ENCODE measurements at places on chromosomes 5 and 9.

DNA sequence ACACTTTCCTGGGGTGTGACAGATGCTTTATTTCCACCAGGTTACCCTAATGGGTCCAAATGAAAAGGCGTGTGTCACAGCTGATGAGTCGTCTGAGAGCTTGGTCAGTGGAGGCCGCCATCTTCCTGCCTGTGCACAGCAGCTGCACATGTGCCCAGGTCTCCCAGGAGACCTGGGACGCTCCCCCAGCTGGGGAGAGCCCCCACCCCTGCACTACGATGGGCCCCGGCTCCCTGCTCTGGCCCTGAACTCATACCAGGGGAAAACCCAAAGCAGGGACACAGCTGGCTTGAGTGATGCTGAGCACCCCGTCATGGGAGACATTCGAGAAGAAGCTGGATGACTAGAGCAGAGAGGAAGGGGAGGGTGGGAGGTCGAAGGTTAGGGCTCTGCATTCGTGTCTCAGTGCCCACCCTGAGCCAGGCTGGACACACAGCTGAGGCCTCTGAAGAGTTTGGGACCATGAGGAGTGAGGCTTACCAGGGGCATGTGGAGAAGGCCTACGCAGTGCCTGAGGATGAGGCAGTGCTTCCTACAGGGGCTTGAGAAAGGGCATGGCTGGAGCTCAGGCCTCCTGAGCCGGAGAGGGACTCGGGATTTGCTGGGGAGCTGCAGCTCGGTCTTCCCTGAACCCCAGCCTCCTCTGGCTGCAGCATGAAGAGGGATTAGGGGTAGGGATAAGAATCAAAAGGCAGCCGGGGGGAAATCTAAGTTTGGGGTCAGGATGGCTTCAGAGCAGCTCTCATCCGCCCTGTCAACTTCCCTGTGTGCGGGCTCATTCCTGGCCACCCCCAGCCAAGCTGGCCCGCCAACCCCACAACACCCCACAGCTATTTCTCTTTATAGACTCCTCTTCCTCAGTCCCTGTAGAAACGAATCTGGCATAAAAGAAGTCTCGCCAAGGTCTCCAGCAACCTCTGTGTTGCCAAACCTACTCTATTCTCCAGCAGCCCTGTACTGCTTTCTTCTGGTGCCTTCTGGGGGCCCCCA lies 42.2 kb upstream of the RNU6ATAC start:
- DNase-seq, result no peak

DNA sequence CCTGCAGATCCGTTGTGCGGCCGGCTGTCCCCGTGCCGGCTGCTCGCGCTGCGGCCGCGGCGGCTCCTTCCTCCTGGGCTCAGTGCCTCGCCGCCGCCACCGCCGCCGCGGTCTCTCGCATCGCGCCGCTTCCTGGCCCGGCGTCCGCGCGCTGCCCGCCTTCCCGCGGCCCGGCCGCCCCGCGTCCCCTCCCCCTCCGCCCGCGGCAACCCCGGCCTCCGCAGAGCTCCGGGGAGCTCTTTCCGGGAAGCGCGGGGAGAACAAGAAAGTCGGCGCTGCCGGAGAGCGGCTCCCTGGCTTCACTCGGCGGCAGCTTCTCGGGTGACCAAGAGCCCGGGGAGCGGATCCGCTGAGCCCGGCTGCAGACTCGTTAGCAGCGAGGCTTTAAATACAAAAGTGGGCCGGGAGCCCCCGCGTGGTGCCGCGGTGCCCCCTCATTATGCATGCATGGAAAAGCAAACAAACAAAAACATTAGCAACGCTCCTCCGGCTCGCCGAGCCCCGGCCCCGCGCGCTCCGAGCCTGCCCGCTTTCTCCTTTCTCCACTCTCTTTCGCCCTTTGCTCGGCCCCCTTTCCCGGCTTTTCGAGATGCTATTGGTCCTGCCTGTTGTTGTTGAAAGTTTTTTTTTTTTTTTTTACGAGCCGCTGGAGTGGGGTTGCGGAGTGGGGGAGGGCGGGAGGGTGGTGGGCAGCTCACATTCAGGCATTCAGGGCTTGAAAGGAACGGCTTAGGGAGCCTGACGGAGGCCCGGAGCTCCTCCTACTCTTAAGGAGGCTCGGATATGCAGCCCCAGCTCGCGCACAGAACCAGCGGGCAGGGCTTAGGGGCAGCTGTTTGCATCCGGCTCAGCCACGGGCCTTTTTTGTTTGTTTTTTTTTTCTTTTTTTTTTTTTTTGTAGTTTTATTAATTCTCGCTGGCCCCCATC lies at the start of gene GAS1:
TSS of gene GAS1 (minus strand) at position 361 of the 928 bp plus-strand sequence. CDS start 727 bp downstream, outside the sequence.
- DNase-seq, result peak; percentile 43

GRCh38 chr5:124337996-124338395 lies 408.4 kb downstream of the ZNF608 start:
- no peak for DNase-seq

- DNase-seq, result no peak
These were observed 185.8 kb downstream of the GADD45G start for GRCh38 chr9:89790542-89791109.

DNA sequence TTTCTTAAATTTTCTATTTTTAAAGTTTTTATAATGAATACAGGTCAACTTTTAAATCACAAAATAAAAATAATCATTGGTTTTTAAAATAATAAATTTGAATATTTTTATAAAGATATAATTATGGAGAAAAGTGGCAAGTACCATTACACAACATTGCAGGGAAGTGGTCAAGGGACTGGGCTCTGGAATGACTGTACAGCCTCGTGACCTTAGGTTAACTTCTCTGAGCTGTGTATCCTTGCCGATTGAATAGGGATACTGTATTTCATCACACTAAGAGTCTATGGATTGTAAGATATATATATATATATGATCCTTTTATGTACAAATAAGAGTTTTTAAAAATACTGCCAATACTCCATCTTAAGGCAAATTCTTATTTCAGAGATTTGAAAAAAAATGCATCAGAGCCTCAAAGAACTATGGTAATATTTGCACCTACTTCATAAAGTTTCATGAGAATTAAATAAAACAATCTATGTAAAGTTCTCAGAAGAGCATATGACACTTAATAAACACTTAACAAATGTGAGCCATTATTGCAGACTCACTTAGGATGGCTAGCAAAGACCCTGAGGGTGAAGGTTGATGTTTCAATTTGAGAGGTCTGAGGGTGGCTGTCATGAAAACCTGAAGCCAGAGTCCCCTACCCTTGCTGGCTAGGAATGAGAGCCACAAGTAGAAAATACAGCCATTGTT lies 136.5 kb downstream of the CCDC192 start:
- no peak for DNase-seq

GRCh38 chr5:80481019-80481893 lies 6.6 kb upstream of the FAM151B start:
- no peak for DNase-seq

DNA sequence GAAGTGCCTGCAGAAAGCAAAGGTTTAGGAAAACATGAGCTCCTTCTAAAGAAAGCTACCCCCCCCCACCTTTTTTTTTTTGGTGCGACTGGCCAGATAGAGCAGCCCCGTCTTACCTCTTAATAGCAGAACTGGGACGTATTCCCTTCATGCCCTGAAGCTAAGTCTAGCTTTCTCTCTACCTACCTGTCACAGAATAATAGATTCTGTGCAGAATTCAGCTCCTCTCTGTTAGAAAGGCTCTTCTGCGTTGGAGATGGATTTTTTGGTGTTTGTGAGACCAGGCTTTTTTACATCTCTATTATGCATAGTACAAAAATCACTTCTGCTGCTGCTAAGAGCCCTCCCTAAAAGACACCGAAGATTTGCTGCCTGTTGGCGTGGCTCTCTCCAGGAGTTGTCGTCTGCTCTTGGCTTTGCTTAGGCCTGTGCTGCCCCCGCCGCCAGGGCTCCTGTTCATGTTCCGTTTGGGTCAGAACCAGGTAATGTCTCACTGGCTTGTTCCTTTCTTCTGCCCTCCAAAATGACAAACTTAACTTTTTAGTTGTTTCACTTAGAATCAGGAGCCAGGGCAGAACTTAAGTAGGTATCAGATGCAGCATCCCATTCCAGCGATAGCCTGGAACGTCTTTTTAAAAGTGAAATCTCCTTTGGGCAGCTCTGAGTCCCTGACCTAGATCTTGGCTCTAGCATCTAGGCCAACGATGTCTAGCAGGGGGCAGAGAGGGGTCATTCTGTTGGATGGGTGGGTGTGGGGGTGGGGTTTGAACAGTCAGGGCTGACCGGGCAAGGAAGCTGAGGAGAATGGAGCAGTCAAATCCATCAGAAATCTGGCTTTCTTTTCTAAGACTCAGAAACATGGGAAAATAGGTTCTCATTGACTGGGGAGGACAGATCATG lies 2.5 kb downstream of the TRIO start:
- no peak for DNase-seq

DNA sequence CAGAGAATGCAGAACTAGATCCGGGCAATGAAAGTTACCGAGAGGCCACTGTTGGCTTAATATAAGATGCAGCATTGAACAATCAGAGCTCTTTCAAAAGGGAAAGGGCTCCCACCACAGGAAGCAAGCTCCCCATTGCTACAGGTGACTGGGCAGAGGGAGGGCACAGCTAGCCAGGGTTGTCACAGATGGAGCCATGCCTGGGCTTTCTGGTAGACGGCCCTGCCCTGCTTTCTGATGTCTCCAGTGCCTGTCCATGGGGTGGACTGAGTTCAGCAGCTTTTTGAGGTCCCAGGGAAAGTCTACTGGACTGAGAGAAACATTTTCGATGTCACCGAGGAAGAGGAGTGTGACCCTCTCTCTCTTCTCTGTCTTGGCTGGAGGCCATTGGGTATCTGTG lies 14.1 kb downstream of the RGS3 start:
- no peak for DNase-seq

DNA sequence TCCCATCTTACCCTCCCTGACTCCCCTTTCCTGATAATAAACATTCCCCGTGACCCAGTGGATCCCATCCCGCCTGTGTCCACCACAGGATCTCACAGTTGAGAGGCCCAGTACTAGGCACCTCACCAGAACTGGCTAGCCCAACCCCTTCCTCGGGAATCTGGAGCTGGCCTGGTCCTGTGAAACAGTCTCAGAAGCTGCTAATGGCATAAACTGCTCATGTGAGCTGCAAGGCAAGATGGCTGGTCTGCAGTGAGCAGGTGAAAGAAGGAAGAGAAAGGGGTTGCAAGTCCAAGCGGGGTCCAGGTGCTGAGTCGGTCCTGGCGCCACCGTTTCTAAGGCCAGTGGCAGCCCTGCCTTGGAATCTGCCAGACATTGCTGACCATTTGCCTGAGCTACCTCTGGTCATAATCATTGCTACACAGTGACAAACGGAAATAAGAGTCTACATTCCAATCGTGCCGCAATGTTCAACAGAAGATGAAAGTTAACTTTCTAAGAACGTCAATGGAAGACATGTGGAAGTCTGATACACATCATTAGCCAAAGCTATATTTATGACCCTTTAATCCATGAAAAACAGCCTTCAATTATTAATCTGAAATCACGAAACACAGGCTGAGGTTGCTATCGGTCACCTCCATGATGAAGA lies 33.7 kb downstream of the DNAH5 start:
- DNase-seq, result no peak

DNA sequence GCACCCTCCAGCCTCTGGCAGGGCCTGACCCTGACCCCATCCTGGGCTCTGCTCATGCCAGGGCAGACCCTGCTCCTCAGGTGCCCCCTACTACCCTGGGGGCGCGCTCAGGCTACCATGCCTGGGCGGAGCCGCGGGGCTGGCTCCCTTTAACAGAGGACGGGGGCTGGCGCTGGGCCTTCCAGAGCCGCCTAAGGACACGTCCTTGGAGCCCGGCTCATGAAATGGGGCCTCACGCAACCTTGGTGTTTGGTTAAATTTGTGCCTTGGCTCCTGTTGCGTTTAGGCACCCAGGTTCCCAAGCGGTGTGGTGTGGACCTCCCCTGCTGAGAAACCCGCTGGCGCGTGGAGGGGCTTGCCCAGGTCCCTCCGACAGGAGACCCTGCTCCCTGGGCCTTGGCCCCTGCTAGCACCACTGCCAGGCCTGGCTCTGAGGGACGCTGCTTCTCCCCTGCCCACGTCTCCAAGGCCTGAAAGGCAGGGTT lies 3.4 kb upstream of the EHMT1 start:
- no peak for DNase-seq

DNA sequence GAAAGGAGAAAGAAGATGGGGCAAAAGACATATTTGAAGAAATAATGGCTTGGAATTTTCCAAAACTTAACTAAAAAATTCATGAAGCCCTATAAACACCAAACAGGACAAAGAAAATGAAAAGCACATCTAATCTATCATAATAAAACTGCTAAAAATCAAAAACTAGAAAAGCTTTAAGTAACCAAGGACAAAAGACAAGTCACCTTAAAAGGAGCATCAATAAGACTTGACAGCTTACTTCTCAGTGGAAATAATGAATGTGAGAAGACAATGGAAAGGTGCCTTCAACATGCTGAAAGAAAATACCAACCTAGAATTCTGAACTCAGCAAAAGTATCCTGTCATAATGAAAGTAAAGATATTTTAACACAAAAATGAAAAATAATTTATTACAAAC lies 27.0 kb downstream of the GTF3C4 start:
- DNase-seq, result no peak

- DNase-seq, result no peak
These were observed 77.1 kb downstream of the GOLPH3 start for GRCh38 chr5:32096891-32097595.

GRCh38 chr5:80141147-80141671 lies 106.1 kb downstream of the THBS4 start:
- no peak for DNase-seq

GRCh38 chr9:130579738-130580463 lies 524 bp downstream of the FUBP3 start:
- no peak for DNase-seq
